ENCODE measurements at places on chromosomes 7 and 10. TPM values are rescaled to one million over a fixed set of nuclear protein-coding genes. Genes with fewer than 3 reads are reported as not detected.

LIMK1 gene
- total RNA-seq, result 14.7 TPM

CCDC172 gene
- not detected for total RNA-seq

ZNF853 gene
- 25.2 TPM for total RNA-seq

GOLGA7B gene
- 3.2 TPM for total RNA-seq

ODAD2 gene
- total RNA-seq, result 0.15 TPM

SPDYE1 gene
- not detected for total RNA-seq

SNX13 gene
- 36.1 TPM for total RNA-seq

TRPV5 gene
- total RNA-seq, result not detected

VPS50 gene
- 22.7 TPM for total RNA-seq

PDE6C gene
- total RNA-seq, result not detected

NUTM2E gene
- not detected for total RNA-seq

PIK3CG gene
- 3.0 TPM for total RNA-seq

NODAL gene
- total RNA-seq, result not detected

STOX1 gene
- total RNA-seq, result 0.47 TPM

SPDYE16 gene
- total RNA-seq, result not detected

CYP26C1 gene
- total RNA-seq, result not detected

BMPER gene
- 3.0 TPM for total RNA-seq

CLDN3 gene
- not detected for total RNA-seq

CYP26A1 gene
- total RNA-seq, result not detected

SUFU gene
- total RNA-seq, result 6.4 TPM

PKD2L1 gene
- total RNA-seq, result not detected

GNG11 gene
- total RNA-seq, result 18.2 TPM

NEUROD6 gene
- total RNA-seq, result not detected

H2AZ2 gene
- total RNA-seq, result 171 TPM

SCRN1 gene
- total RNA-seq, result 33.3 TPM

FAM25G gene
- not detected for total RNA-seq

FOXK1 gene
- 24.8 TPM for total RNA-seq

FAM180A gene
- total RNA-seq, result 4.0 TPM

TWIST1 gene
- total RNA-seq, result 1.9 TPM

SDK1 gene
- total RNA-seq, result 3.6 TPM

DRGX gene
- not detected for total RNA-seq

PALD1 gene
- total RNA-seq, result 4.9 TPM

AKR1B15 gene
- total RNA-seq, result not detected

SLC18A3 gene
- not detected for total RNA-seq

ELOVL3 gene
- 0.39 TPM for total RNA-seq

ASAH2 gene
- total RNA-seq, result 1.8 TPM

AKR1E2 gene
- 3.2 TPM for total RNA-seq

GARIN1A gene
- 0.63 TPM for total RNA-seq

ADAM22 gene
- total RNA-seq, result 3.9 TPM

MBLAC1 gene
- total RNA-seq, result 3.3 TPM

GPR141 gene
- 0.55 TPM for total RNA-seq

FRMPD2 gene
- 7.5 TPM for total RNA-seq

LIPM gene
- 0.83 TPM for total RNA-seq

SPDYE18 gene
- not detected for total RNA-seq

CYP3A4 gene
- total RNA-seq, result 0.43 TPM

GIMAP5 gene
- 22.2 TPM for total RNA-seq

GPR15LG gene
- total RNA-seq, result not detected

NSMCE4A gene
- total RNA-seq, result 34.2 TPM

ADAM12 gene
- total RNA-seq, result 1.2 TPM
